ENCODE measurements at places on chromosomes 3 and 15.

DNA sequence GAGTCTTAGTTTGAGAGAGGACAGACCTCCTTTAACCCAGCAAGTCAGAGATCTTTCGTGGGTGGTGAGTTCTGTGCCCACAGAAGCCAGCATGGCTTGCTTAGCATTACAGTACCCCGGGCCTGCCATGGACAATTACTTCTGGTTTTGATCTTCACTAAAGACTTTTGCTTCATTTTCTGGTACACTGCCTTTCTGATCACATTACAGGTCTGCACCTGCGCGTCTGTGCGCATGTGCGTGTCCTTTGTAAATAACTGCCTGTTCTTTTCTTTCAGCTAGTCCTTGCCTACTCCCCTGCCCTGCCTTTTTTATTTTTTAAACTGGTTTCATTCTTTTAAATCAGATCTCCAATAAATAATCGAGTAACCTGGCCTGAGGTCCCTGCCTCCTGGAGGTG lies 57.1 kb upstream of the CMTM8 start:
- no peak for DNase-seq

DNA sequence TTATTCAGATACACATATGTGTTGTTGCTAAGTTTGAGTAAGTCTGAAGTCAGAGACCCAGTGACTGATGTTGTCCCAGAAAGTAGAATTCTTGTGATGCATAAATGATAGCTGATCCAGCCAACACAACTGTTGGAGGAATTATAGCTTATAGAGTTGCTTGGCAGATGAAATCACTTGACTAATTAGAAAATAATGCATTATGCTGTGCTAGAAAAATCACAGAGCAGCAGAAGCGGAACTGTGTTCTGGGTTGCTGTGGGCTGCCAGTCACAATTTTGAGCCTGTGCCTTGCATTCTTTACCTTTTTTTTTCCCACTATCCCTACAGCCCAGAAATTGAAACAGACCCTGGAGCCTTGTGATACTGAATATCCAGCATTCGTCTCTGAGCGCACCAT lies 90.0 kb upstream of the LRTM1 start:
- no peak for DNase-seq

GRCh38 chr15:84983294-84983693 lies 1.6 kb downstream of the PDE8A start:
- no peak for DNase-seq

DNA sequence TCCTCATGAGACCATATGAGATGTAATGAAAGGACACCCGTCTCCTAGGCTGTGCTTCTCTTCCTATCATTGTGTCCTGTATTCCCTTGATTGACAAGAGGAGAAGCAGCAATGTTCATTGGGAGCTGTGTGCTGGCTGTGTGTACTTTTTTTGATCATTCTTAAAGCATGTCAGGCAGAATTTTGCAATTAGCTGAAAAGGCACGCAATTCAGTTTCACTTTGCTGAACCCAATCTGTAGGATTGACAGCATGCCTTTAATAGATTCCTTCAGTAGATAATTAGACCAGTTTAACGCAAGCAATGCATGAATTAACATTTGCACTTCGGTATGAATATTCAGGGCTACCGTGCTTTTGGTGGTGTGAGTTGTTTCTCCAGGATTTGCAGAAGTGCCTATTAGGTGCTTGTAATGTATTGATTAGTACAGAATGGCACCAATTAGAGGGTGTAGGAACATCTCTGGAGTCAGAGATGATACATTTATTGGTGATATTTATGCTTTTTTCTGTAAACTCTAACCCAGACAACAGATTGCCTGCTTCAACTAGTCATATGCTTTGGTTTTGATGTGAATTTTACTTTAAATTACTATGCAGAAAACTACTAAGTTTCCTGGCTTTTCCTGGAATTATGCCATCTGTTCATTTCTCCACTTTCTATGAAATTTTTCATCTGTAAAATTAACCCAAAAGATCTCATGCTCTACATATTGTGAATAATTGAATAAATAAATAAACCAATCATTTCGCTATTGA lies 114.3 kb downstream of the NSUN3 start:
- DNase-seq: no peak

GRCh38 chr3:43584043-43584826 lies 37.6 kb downstream of the ANO10 start:
- no peak for DNase-seq

DNA sequence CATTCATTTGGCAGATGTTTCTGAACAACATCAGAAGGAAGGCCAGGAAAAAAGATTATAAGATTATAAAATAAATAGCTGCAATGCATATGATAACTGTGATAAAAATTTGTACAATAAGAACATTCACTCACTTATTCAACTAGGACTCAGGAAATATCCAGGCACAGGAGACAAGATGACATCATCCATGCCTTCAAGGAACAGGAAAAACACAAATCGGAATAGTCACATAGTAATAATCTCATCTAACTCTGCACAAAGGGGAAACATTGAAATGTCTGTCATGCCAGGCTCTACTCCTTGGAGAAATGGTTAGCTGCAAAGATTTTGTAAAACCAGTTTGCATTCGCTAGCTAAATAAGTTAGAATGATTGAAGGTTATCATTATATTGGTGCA lies 233.5 kb upstream of the AGTR1 start:
- DNase-seq: no peak

DNA sequence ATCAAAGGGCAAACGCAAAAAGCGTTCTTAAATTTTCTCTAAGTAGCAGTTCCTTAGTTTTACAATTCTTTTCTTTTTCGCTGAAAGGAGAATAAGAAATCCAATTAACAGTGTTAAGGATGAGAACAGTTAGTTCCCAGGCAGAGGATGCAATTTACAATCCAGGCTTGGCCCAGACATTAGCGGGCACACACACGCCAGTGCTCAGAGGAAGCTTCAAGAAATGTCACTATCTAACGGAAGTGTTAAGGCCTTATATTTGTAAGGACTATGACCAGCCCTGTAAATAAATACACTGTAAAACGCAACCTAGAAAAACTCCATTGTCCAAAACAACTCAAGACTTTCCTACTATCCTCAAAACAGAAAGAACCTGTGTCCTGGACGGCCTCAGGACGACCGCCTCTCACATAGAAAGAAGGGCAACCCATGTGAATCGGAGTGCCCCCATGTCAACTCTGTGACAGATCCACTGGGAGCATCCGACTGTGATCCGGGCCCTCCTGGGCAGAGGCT lies 1.3 kb downstream of the ACAP2 start:
- no peak for DNase-seq

DNA sequence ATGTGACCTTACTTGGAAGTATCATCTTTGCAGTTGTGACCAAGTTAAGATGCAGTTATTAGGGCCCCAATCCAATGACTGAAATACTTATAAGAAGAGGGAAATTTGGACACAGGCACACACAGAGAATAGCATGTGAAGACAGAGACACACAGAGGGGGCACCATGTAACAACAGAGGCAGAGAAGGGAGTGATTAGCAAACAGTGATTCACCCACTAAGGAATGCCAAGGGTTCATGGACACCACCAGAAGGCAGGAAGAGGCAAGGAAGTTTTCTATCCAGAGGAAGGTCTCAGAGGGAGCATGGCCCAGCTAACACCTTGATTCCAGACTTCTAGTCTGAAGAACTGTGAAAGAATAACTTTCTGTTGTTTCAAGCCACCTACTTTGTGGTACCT lies 25.0 kb downstream of the SIDT1 start:
- DNase-seq: no peak

- DNase-seq: no peak
Measured at GRCh38 chr3:113065336-113065735, 74.6 kb downstream of the GTPBP8 start.

DNA sequence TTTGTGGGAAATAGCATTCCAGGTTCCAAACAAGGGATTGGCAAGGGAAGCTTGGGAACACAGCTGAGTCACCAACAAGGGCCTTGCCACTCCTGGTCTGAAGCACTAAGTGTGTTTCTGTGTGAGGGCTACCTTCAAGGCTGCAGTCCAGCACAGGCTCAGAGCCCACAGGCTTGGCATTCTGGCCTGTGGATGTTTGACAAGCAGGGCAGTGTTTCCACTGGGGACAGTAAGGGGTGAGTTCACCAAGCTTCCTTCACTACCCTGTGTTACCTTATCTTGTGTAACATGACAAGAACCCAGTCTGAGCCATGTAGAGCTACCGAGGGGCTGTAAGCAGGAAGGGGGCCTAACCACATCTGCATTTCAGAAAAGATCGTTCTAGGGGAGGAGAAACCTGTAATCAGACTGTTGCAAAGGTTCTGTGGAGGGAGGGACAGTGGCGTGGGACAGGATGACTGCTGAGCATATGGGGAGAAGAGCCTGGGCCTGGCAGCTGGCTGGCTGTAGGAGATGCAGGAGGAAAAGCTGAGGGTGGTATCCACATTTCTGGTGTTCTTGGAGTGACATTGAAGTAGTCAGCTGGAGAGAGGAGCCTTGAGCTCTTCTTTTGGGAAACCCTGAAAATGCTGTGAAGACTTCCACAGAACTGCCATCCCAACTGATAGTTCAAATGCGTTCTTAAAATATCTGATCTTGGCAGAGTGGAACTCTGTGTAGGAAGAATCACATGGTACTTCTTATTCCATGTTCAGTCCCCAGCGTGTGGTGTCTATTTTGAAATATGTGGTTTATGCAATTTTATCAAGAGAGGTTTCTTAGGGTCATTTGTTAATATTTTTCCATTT lies 61.3 kb downstream of the CTDSPL start:
- no peak for DNase-seq

DNA sequence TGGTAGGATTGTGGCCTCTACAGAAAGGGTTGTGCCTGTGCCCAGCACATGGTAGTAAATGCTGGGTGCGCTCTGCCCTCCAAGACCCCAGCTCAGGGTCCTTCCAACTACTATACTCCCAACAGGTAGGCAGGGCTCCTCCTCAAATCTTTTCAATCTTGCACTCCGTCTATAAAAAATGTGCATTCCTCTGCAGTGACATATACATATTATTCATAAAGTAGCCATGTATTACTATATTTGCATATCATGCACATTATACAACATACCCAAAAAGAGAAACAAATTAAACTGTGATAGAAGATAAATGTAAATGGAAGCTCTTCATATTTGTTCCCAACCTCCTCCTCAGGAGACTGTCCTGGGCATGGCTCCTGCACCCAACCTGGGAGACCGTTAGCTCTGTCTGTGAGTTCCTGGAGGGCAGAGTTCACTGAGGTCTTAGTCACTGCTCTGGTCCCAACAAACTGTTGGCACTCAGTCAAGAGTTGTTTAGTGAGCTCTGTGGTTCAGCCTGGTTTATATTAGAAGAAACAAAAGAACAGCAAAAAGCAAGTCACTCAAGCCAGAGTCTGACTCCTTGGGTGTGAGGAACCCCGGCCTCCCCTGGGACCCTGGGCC lies 47.7 kb upstream of the GRIP2 start:
- DNase-seq: no peak

GRCh38 chr3:46693038-46693891 lies at the start of gene ALS2CL:
ALS2CL (minus strand) TSS chr3:46693679; CDS start chr3:46689440, 4,239 bp downstream.
- peak; percentile 60 for DNase-seq

All from stimulated activated CD4-positive, alpha-beta T cell treated with anti-CD3 and anti-CD28 coated beads, Interleukin-2, amount 100 ng/mL, for 4 hours (primary cell).